ENCODE measurements at places on chromosomes 6 and 20.

GRCh38 chr6:9646342-9647070, 768.4 kb downstream of the TFAP2A start:
- peak; percentile 5 for DNase-seq

- no peak for DNase-seq
These were observed 311.1 kb downstream of the MMUT start for GRCh38 chr6:49151957-49152356.

DNA sequence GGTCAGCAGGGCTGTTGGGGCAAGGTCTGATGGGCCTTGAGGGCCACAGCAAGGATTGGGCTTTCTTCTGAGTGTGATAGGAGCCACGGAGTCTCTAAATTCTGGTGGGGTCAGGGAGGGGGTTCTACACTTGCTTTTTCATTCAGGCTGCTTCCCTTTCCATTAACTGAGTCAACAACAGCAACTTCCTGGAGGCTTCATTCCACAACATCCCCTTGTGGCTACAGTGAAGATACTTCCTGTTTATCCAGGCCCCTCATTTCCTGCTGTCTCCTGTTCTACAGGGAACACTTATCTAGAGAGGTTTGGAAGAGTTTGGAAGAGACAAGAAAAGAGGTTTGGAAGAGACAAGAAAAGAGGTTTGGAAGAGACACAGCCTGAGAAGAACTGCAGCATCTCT, 144.8 kb upstream of the ENPP5 start:
- no peak for DNase-seq

DNA sequence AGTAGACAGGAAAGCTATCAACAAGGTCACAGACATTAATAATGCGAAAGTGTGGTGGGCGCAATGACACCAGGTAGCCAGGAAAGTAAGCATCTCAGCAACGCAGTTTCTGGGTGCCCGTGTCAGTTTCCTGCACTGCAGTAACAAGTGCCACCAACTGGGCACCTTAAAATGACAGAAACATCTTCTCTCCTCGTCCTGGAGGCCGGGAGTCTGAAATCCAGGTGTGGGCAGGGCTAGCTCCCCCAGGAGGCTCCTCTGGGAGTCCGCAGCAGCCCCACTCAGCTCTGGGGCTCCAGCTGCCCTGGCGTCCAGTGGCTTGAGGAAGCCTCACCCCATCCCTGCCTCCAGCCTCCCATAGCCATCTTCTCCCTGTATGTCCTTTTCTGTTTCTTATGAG, 387.2 kb downstream of the TAF4 start:
- DNase-seq: no peak

- no peak for DNase-seq
These were observed 323.8 kb upstream of the JARID2 start for GRCh38 chr6:14921878-14922671.

DNA sequence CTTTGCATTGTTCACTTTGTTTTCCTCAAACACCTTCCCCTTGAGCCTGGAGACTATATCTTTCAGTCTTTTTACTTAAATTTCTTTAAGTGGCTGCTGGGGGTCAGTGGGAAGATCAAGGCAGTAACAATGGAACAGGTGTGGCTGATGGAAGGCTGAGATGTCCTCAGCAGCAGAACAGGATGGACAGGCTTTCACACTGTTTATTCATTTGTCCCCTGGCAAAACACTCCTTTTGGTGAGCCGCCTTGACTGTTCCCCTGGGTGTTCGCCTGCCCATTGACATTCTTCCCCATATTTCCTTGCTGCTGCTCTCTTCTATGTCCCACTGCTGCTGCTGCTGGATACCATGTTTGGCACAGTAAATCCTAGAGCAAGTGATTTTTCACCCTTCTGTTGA, 38.1 kb downstream of the RNF144B start:
- no peak for DNase-seq

DNA sequence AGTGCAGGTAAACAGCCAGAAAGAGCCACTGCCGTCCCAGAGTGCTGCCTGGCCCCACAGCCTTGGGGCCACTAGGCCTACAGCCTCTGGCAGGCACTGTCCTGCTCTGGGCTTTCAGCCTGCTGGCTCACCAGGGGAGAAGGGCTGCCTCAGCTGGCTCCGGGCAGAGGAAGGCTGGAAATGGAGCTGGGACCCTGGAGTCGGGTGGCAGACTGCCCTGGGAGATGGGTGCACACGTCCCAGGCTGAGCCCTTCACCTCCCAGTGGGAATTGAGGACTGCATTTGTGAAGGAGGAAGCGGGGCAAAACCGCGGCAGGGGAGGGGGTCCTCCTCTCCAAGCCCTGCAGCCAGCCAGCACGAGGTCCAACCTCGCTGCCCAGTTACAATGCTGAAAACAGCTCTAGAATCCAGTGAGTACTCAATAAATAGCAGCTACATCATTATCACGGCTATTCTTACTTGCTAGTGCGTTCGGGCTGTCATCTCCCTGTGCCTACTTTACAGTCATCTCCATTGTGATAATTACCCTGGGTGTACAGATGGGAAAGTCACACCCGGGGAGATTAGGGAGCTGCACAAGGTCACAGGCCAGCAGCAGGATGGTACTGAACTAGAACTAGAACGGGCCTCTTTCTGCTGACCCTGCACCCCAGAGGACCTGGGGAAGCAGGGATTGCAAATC, 13.1 kb downstream of the ACSS1 start:
- DNase-seq: no peak

DNA sequence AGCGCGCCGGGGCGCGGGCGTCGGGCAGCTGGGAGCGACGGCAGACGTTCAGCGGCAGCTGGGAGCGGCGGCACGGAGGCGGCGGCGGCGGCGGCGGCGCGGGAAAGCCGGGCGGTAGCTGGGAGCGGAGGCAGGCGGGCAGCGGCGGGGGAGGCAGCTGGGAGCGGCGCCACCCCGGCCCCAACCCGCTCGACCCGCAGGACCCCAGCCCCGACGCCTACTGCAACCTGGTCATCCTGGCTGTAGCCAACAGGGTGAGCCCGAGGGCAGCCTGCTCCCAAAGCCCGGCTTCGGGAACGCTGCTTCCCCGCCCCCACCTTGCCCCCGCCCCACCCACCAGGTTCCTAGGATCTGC, 8.9 kb downstream of the CCM2L start:
- DNase-seq: no peak

GRCh38 chr20:40191573-40191972, 497.5 kb downstream of the MAFB start:
- no peak for DNase-seq

DNA sequence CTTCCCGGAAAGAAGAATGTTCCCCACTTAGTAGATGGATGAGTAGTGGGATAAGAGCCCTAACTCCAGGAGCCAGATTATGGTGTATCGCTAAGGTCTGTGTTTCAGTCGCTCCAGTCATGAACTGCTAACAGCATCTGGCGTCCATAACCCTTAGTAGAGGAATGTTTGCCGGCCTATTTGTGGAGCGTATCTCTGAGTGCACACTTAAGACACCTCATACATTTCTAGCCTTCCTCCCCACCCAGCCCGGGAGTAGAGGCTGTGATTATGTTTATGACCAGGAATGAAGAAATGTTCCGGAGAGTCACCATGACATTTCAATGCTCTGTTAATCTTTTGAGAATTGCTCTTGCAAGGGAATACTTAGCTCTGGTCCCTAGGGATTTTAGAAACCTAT, 251.1 kb upstream of the SOX4 start:
- DNase-seq: peak; percentile 22

DNA sequence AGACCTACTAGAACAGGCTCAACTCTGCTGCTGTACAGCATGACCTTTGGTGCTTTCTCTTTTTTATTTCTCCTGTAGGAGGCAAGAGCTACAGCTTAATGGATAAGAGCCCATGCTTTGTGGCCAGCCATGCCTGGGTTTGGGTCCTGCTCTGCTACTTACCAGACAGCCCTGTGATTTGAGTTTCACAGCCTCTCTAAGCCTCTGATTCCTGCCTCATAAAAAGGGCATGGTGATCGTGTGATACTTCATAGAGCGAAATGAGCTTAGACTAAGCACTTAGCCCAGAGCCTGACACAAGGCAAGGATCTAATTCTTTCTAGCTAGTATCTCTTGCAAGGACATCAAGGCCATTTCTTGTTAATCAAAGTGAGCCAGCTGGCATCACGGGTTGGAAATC, 19.3 kb upstream of the PDE7B start:
- no peak for DNase-seq

- peak; percentile 42 for DNase-seq
These were observed 29.2 kb downstream of the FIG4 start for GRCh38 chr6:109720311-109720710.

DNA sequence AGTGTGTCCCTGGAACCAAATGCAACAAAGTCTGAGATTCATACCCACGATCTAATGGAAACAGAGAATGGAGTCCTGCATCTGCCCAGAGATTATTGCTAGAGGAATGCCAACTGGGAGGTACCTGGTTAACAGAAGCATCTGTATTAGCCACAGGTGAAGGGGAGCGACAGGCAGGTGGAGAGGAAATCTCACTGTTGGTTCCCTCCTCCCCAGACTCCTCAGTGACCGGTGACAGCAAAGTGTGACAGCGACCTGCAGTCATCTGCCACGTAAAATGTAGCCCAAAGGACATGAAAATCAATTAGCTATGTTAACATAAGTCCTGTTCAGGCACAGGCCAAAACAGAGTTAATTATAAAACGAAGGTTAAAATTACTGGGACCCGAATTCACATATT, 336.6 kb downstream of the SYNE1 start:
- no peak for DNase-seq

DNA sequence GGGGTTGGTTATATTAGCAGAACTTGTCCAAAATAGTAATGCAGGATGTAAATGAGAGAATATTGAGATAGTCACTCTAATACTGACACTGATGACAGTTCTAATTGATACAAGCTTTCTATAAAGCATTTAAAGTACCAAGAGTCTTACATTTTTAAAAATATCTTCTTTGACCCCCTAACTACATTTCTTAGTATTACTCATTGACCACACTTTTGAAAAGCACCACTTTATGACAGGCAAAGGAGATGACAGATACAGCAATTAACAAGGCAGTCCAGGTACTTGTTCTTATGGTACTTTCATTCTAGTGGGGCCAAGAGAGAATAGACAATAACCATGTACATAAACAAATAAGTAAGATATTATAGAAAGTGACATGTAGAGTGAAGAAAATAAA, 139.4 kb upstream of the EYA4 start:
- no peak for DNase-seq
